ENCODE measurements at places on chromosomes 5 and 9.

- DNase-seq, result no peak
Measured at GRCh38 chr5:110968246-110969005, 103.1 kb upstream of the TSLP start.

DNA sequence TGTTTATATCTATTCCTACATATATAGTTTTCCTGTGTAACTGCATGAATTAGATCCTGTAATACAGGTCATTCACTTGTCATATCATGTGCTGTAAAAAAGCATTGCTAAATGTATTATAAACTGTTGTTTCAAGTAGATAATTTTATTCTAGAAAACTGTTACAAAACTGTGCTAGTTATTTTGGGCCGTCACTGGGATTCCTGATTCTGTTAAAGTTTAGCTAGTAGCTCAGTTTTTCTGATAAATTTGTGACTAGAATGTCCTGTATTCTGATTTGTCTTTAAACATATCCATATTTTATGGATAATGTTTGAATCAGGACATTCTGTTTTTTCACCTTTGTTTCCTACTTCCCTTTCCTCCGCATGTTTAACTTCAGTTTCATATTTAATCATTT is 5.4 kb downstream of the SLF1 start:
- no peak for DNase-seq

DNA sequence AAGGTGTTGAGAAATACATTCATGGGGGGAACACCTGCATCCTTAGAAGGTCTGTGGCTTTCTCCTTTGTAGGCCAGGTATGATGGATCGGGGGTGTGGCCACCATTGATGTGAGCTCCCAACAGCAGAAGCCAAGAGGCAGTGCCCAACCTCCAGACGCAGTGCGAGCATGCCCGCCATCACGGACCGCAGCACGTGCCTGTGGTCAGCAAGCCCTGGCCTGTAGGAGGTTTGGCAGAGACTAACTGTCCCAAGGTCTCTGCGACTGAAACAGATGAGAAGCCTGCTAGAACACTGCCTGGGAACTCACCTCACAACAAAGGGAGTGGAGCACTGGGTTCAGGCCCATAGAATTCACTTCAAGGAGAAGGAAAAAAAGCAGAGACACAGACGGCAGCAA is 31.9 kb upstream of the ZNF354A start:
- DNase-seq, result no peak

GRCh38 chr5:140927228-140927573 is 1.1 kb downstream of the PCDHAC1 start:
- DNase-seq, result no peak

- no peak for DNase-seq
Measured at GRCh38 chr5:167671176-167671575, 620.3 kb upstream of the WWC1 start.

- DNase-seq, result no peak
Measured at GRCh38 chr5:75623846-75624245, 12.6 kb downstream of the ANKDD1B start.

GRCh38 chr5:43039471-43040286 is 440 bp downstream of the ANXA2R start:
- DNase-seq, result peak; percentile 70

DNA sequence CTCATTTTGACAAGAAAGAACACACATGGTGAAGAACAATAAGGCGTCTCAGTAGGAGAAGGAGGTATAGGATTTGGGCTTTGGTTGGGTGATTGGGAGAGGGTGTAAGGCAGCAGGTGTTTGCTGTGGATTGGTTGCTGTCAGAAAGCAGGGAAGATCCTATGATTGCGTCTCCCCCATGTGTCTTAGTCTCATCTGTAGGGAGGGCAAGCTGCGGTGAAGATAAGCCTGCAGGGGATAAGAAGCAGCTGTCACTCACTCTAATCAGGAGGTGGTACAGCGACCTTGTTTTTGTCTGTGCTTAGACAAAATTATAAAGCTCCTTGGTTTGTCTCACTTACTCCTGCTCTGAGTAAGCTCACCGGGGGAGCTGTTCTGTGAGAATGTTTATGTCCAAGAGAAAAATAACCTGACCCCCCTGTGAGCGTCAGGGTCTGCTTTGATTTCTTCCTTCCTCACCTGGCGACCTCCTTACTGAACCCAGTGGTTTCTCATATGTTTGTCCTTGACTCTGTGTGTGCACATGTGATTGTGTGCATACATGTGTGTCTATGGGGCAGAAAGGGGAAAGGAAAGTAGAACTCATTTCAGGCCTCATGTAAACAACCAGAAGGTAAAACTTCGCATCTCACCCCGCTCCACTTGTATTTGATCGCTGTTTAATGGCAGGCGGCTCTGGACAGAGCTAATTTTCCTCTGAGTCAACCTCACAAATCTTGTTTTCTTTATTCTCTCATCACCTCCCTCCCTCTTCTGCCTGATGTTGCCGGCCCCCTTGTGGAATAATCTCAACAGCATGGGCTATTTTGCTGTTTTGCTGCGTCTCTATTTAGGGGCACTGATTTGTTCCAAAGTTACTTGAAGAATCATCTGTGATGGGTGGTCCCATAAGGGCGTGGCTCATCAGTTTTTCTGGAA is 105.6 kb downstream of the TENT4A start:
- no peak for DNase-seq

DNA sequence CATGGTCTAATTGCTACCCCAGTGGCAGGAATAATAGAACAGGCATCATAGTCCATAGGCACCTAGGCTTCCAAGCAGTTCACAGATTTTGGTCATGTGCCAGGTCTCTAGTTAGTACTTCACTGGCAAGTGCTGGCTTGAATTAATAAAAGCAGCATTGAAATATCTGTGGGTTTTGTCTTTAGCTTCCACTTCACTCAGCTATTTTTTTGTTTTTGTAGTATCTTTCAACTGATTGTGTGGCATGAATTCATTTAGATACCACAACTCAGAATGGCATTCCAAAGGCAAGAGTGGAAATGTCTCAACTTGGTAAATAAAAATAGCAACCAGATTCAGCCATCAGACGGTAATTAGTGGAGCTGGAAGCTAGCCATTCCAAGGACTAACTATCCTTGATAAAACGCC is 27.9 kb upstream of the ITGA2 start:
- DNase-seq, result no peak

Data from T-helper 1 cell (primary cell).